ENCODE measurements at places on chromosomes 6 and 20. TPM values are rescaled to one million over a fixed set of nuclear protein-coding genes. Genes with fewer than 3 reads are reported as not detected.

Gene PXDC1
- 21.5 TPM for polyA plus RNA-seq

DNA sequence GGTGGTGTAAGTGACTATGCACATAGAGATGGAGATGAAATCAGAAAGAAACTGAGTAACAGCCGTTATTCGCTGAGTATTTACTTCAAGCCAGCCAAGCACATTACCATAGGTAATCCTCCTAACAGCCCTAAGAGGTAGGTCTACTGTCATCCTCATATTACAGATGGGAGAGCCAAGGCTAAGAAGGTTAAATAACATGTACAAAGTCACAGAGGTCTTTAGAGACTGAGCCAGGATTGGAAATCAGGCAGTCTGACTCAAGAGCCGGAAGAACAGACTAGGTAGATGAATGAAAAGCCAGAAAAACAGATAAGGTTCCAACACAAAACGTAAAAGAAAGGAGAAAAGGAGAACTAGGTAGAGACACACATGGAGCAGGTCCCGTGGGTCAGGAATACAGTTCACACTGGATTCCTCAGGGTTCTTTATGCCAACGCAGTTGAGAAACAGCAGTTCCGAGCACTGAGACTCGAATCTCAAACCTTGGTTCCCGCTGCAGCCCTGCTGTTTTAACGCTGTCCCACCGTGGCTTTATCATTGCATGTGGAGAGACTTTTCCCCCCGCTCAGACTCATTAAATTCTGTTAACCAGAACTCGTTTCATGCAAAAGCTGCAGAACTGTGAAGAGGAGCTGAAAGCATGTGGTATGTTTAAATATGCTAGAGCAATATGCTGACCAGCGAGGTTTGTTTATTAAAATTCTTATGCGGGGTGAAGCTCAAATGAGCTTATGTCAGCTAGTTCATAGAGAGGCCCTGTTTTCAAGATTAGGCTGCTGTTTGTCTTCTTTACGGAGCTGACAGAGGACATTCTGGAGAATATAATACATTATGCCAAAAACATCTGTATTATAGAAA lies 537.9 kb downstream of the CD83 start:
- no peak for DNase-seq

Gene SLC32A1
- 2.3 TPM for polyA plus RNA-seq

- DNase-seq = no peak
These were observed 646 bp downstream of the RPS6KA2 start for GRCh38 chr6:166626177-166627032.

GRCh38 chr6:112348891-112349635 lies 1.9 kb downstream of the RFPL4B start:
- DNase-seq = no peak

DNA sequence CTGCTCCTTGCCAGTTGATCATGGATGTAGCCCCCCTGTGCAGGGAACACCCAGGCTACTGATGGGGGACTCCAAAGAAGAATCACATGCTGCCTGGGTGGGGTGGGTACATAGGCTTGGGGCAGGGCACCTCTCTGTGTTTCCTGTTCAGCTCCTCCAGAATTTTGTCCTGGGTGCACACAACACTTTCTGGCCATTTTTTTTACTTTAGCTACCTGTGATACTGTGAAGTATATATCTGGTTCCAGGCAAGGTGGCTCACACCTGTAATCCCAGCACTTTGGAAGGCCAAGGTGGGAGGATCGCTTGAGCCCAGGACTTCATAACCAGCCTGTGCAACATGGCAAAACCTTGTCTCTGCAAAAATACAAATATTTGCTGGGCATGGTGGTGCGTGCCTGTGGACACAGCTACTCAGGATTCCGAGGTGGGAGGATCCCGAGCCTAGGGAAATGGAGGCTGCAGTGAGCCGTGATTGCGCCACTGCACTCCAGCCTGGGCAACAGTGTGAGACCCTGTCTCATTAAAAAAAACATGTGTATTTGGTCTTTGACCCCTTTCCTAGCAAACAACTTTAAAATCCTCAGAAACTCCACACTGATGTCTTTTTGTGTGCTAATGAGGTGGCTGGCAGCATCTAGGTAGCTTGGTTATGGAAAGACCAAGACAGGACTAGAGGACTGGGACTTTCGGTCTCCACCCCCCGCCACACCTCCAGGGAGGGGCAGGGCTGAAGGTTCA lies 14.1 kb downstream of the SLC4A11 start:
- no peak for DNase-seq

DNA sequence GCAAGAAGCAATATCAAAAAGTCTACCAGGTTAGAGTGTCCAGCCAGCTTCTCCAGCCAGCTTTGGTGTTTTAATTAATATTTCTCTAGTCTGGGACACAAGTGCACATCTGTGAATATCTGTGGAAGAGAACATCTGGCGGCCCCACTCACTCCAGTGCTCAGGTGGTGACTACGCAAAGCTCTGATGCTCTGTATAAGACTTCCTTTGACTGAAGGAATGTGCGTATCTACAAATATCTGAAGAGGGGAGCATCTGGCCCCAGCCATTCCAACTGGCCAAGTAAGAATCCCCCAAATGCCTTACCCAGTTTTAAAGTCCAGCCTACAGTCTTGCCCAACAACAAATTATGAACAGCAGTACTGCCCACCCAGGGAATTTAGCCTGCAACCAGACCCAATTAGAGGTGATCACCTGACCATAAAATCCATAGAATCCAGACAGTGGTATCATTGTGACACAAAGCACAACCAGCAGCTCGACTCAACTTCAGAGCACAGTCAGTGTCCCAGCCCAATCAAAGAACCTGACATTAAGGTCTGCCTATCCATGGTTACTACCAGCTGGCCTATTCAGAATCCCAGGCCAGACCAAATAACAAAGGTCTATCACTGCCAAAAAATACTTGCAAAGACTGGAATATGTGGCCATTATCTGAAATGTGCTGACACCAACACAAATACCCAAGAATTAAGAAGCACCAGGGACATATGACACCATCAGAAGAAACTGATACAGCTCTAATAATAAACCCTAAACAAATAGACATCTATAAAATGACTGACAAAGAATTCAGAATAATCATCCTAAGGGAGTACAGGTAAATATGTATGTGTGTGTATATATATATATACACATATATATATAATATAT lies 76.1 kb upstream of the MANEA start:
- DNase-seq = no peak

DNA sequence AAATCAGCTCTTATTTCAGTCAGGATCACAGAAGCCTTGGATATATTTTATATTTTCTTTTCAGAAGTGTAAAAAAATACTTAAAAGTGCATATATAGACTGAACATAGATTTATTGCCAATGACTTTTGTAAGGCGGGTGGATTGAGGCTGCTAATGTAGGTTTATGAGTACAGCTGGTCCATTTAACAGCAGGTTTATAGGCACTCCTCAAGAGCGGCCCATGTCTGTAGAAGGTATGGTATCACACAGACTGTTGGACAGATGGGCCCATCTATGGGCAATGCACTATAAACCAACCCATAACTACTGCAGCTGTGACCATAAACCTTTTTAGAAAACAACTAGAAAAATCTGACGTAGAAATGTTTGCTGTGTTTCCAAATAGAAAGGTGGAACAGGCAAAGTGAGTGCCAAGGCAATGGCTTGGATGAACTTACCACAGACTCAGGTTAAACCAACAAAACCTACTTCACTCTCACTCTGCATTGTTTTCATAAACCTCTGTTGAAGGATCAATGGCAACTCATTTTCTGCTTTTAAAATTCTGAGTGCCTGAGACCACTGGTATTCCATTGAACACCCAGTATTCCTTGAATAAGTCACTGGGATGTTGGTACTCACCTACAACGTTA lies 170.6 kb upstream of the EYA4 start:
- DNase-seq = no peak

Gene PPP1R3G
- 1.7 TPM for polyA plus RNA-seq

GRCh38 chr6:36267731-36268477 lies 2.0 kb upstream of the PNPLA1 start:
- no peak for DNase-seq
